ENCODE measurements at places on chromosomes 12 and 14. TPM values are rescaled to one million over a fixed set of nuclear protein-coding genes. Genes with fewer than 3 reads are reported as not detected.

GRCh38 chr12:111732786-111733185 lies 33.9 kb upstream of the ALDH2 start:
- no peak for DNase-seq

DNA sequence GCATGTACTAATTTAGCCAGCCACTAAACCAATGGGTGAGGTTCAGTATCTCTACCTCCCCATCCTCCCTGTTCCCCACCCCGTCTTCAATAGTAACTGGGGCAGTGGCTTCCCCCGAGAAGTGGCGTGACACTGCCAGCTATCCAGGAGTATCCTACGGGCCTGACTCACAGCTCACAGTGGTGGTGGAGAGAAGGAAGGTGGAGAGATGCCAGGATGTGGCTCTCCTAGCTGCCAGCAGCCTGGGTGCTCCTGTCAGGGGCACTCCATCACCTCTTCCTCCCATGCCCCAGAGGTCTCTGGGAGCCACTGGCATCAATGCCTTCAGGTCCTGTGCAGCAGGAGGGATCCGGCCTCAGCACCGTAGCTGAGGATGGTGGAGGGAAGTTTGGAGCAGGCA lies 49.0 kb downstream of the TSPAN11 start:
- DNase-seq = no peak

DNA sequence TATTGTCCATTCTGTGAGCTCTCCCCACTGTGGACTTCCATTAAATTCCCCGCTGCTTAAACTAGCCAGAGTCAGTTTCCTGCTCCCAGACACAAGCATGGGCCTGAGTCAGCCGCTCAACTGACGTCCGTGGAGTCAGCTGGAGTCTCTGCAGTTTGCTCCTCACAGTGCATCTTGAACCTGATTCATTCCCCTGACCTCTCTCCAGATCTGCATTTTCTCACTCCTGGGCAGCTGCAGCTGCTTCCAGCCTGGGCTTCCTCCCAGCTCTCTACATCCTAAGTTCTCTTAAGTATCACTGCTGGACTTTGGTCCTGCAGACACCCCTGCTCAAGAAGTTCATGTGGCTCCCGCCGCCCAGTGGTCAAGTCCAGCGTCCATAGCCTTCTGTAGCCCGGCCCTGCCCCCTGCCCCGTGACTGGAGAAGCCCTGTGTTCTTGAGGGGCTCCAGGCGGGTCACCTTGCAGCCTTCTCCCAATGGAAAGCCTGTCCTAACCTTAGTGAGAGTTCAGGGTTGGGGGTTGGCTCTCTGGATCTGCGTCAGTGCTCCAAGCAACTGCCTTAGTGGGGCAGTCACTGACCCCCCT lies 20.0 kb downstream of the NFKBIA start:
- DNase-seq = peak; percentile 69

DNA sequence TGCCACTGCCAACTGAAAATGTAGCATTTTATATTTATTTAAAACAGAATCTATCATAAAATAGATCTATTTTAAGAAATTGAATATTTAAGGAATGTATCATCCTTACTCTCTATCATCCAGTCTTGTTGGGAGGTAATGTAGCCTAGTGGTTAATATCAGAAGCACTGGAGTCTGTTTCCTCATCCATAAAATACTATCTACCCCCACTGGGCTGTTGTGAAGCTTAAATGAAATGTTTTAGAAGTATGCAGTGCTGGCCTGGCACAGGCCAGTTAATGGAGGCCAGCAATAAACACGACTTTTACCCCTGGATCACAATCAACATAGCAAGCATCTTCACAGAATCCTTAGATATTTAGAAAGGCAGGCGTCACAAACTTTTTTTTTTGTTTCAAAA lies 188.0 kb downstream of the CAND1 start:
- DNase-seq = no peak

- no peak for DNase-seq
Observed at GRCh38 chr12:25434515-25434914, 118.6 kb downstream of the LMNTD1 start.

DNA sequence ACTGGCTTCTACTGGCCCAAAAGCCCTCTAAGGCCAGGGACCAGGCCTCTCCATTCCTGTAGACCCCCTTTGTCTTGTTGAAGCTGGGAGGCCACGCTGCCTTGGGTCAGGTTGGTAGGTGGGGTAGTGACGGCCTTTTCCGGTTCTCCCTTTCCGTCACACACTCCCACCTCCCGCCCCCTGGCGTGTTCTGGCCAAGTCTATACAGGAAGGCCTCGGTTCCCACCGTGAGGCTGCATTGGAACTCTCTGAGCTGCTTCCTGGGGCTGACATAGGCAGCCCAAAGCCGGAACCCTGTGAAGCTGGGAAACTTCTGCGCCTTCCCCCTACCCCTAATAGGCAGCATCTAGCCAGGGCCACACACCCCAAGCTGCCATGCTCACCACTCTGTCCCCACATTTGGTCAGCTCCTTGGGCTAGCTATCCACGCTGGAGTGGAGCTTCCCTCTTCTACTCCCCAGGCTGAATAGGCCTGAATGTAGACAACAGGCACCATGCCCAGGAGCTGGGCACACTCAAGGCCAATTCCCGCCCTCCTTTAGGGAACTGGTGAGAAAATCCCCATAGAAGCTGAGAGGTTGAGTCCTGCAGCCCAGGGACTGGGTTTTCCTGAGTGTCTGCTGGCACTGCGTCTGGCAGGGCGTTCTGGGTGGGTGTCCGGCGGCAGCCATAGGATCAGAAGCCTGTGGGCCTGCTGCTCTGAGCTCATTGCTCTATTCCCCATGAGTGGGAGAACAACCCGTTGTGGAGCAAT lies 35.7 kb downstream of the RIN3 start:
- no peak for DNase-seq

GRCh38 chr12:23659131-23659530 lies 290.3 kb downstream of the SOX5 start:
- no peak for DNase-seq

DNA sequence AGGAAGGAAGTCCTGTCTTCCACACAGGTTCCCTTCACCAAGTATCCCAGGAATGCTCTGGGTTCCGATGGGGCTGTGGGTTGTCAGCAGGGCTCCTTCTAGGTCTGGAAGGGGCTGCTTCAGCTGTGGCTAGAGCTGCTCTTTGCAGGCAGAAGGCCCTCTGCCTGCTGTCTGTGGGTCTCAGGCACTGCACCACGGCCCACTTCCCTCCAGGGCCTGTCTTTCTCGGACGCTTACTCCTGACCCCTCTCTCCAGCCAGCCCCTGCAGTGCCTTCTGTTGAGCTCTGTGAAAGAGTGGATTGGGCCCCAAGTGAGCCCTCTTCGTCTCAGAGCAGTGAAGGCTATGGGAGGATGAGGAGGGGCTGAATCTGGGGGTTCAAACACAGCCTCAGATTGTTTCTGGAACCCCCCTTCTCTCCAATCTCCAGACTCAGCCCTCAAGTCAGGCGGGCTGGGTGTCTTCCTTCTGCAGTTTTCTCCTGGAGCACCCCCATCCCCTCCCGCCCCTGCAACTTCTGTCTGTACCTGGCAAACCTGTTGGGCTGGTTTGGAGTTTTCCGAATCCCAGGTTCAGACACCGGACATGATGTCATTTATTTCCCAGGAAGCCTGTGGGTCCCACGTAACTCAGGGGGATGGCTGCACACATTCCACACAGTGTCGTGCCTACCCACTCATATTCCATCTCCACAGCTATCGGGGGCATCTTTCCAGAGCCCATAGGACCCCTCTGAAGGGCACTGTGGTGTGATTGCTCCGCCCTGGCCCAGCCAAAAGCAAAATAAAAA lies 24.9 kb upstream of the SPPL3 start:
- DNase-seq = peak; percentile 85

- no peak for DNase-seq
Observed at GRCh38 chr12:3213188-3213587, 136.0 kb downstream of the TSPAN9 start.

DNA sequence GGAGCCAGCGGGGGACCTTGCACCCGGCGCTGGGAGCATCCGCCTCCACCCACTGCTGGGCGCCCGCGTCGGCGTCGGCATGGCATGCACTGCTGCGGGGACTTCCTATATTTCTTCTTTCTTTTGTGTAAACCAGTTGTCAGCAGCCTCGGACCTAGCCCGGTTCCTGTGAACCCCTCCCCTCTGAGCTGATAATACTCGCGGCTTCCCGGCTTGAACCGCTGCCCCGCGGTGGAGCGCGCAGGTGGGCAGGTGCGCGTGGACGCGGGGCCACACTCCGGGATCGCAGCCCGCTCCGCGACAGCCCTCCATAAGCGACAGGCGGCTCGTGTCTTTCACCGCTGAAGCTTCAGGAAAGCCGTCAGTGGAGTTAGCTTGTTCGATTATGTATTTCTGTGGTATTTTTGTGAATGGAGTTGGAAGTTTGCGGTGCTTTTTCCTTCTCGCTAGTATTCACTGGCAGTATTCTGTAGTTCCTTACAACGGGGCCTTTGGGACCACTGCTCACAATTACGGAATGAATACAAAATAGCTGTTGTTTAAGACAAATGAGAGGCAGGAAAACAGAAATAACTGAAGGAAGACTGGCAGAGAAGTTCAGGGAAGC lies 870 bp downstream of the BMAL2 start:
- no peak for DNase-seq

- no peak for DNase-seq
Observed at GRCh38 chr12:106717673-106718072, 56.8 kb upstream of the RIC8B start.

GRCh38 chr14:65255029-65255545 lies 152.8 kb upstream of the MAX start:
- peak; percentile 90 for DNase-seq

DNA sequence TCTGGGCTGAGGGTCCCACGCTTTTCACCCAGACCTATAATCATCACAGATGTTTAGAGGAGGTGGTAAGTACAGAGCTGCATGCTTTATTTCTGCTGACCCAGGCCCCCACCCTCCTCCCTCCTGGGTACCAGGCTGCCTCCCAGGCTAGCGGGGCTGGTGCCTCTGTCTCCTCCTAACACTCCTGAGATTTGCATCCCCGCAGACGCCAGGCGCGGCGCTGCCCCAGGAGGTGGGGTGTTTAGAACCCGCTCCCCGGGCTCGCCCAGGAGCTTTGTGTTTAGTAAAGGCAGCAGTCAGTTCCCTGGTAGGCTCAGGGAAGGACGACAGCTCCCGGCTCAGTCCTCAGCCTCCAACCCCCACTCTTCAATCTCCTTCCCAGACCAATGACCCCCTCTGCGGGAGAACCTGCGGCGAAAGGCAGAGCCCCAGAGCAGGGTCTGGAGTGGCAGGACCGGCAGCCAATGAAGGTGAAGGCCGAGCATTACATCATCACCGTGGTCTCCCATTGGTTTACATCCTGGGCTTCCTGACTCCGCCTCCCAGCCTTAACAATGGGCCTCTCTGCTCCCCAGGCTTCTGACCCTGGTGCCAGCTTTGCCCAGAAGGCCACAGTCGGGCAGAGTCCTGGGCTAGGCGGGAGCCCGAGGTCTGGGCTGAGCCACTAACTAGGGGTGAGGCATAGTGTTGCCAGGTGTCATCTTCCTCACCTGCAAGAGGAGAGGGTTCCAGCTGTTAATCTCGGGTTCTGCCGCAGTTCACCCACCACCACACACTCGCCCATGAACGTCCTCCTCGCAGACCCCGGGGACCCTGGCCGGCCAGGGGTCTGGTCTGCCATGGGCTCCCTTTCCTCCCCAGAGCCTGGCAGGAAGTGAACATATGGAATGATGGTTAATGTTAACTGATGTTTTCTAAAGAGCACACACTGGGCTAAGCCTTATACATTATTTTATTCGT lies 57.5 kb downstream of the CALM1 start:
- DNase-seq = peak; percentile 74

DNA sequence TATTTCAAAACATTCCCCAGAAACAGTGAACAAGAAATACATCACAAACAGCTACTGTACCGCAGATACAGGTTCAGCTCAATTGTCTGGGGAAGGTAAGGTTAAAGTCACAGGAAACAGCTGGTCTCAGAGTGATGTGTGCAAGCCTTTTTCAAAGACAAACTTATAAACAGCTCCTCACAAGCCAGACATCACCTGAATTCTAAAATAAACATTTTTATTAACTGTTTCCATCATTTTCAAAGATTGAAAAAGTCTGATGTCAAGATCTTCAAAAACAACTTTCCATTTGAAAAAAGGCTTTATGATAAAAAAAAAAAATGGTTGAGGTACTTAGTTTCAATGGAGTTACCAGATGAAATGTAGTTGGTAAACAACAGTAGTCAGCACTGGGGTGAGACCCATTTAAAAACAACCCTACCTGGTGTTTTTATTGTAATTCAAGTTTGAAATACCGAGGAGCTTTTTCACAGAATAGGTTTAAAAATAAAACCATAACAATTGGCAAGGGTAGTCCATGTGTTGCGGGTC lies 4.0 kb downstream of the BTG1 start:
- peak; percentile 39 for DNase-seq

DNA sequence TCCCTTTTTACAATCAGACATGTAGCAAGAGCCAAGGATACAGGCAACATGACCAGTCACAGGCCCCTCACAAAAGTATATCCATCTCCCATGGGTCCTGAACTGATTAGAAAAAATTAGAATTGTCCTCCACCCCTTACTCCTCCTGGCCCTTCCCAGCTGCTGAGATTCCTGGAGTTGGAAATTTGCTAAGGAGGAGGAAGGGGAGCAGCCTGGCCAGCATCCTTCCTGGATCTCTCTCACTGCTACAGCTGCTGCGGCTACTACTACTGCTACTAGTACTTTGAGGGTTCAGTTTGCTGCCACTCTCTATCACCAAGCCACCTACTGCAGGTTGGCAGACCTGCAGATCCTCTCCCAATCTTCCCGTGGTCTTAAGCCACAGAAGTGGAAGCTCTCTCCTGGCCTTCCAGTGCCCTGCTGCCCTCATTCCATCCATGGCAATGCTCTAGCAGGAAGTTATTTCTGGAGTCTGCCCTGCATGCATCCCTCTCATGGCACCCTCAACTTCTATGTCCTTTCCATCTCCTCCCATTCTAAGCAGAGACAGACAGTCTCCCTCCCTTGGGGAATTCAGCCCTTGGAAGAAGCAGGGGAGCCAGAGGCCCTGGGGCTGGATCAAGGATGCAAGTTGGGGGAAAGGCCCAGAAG lies 1.0 kb downstream of the ITGA7 start:
- DNase-seq = no peak

Gene CCND2
- 74.0 TPM for polyA plus RNA-seq

Gene APOF
- not detected for polyA plus RNA-seq

Gene GLIPR1L2
- 0.20 TPM for polyA plus RNA-seq

Gene HOXC5
- polyA plus RNA-seq = 0.75 TPM

Gene PMCH
- polyA plus RNA-seq = not detected

Gene PLA2G1B
- polyA plus RNA-seq = not detected

Gene C12orf54
- polyA plus RNA-seq = 5.3 TPM

Gene RHOJ
- 0.11 TPM for polyA plus RNA-seq

Measured in foreskin keratinocyte (primary cell).